ENCODE measurements at places on chromosomes 2 and 18. TPM values are rescaled to one million over a fixed set of nuclear protein-coding genes. Genes with fewer than 3 reads are reported as not detected.
A peak's percentile ranks its signal among the peaks of the same experiment; 100 is the strongest.

MAPRE3 gene
- total RNA-seq = 1.8 TPM

GRCh38 chr2:149715894-149716293 lies 128.3 kb upstream of the MMADHC start:
- DNase-seq = no peak

DNA sequence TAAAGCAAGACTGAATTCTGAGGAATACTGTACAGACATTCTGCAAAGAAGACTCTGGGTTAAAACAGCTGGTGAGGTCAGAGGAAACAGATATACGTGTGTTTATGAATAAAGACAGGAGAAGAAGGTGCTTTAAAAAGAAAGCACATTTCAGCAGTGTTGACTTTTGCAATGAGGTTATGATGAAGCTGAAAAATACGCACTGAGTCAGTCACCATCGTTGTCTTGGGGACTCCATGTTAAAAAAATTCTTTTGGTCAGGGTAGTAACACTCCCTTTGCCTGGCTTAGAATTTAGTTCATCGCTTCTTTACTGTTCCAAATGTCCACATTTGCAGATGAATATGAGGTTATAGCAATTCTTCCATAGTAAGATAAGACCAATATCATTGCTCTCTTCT lies 1049.0 kb downstream of the TSN start:
- no peak for DNase-seq

CDH20 gene
- not detected for total RNA-seq

- DNase-seq = no peak
Observed at GRCh38 chr18:73264562-73264921, 396.8 kb upstream of the NETO1 start.

GMPPA gene
- 93.0 TPM for total RNA-seq

DNA sequence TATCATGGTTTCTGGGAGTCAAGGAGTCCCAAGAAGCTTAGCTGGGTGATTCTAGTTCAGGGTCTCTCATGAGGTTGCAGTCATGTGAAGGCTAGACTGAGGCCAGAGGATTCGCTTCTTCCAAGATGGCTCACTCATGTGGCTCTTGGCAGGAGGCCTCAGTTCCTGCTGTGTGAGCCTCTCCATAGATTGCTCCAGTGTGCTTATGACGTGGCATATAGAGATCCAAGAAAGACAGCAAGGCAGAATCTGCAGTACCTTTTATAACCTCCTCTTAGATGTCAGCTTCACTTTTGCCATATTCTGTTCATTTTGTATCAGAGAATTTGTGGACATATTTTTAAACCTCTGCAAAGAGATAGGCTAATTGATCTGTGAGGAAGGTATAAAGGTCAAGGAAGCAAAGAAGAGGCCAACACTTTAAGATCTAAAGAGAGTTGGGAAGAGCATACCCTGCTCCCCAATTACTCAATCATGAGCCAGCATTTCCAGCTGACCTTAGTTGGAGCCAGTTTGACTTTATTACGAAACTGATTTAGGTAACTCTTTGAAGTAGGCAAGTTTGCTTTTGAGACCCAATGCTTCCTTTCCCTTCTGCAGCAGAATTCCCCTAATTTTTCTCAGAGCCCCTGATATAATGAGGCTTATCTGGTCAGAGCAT lies 134.7 kb downstream of the EML6 start:
- DNase-seq = peak; percentile 58

GRCh38 chr2:68292108-68292710 lies 27.5 kb downstream of the CNRIP1 start:
- peak; percentile 37 for DNase-seq

DNA sequence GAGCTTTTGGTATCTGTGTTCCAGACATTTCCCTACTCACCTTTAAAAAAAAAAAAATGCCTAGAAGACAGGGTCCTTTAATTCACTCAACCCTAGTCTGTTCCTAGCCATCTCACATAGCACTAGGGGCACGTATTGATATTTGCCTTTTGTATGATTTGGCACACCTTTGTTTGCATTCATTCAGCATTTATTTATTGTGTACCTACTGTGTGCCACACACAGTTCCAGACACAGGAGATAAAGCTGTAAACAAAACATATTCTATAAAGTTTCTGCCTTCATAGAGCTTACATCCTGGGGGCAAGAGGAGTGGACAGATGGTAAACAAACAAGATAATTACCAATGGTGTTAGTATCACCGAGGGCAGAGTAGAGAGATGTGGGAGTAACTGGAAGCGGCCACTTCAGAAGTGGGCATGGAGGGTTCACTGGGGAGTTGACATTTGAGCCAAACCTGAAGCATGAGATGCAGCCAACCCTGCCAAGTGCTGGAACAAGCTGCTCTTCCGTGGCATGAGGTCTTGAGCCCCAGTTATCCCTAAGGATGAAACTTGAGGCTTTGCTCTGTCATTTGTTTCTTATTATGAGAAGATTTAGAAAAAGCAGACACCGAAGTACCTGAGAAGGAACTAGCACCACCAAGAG lies 18.2 kb downstream of the MAPRE2 start:
- DNase-seq = no peak

GRCh38 chr2:239820836-239821693 lies 204.1 kb downstream of the NDUFA10 start:
- no peak for DNase-seq

COL3A1 gene
- total RNA-seq = 408 TPM

CTNNA2 gene
- not detected for total RNA-seq

- DNase-seq = no peak
Observed at GRCh38 chr2:27690052-27690451, 26.4 kb downstream of the SLC4A1AP start.

GRCh38 chr2:189751080-189751658 lies 11.4 kb downstream of the OSGEPL1 start:
- DNase-seq = peak; percentile 25

GYPC gene
- 53.6 TPM for total RNA-seq

DNA sequence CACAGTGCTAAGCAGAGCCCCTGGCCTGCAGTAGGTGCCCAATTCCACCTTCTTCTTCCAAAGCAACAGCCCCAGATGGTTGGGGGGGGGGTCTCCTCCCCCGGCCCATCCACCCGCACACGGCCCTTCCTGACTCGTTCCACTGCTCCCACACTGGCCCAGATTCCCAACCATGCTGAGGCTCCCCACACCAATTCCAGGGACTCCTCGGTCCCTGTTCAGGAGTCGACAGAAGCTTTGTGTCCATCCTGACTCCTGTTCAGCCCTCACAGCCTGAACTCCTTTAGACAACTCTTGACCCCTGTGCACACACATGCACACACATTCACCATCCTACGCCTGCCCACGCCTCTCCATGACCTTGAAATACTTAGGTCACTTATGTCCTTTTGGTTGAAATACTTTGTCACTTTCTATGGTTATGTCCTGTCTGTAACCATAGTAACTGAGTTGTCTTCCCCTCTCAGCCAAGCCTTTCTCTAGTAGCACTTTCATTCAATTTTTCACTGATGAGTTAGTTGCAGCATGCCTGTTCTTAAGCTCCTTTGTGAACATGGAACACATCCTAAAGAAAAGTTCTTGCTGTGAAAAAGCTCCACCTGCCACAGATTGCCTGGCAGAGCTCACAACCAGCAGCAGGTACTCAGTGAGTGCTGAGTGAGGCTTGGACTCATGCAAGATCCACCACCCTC lies 225.8 kb downstream of the SEPTIN10 start:
- DNase-seq = no peak

GRCh38 chr18:37680911-37681310 lies 115.3 kb upstream of the CELF4 start:
- DNase-seq = no peak

- peak; percentile 5 for DNase-seq
Observed at GRCh38 chr18:37484983-37485834, 80.4 kb downstream of the CELF4 start.

IGFBP5 gene
- 392 TPM for total RNA-seq

- DNase-seq = no peak
Observed at GRCh38 chr2:239266434-239266766, 134.4 kb downstream of the HDAC4 start.

PROKR1 gene
- not detected for total RNA-seq

GRCh38 chr18:38642711-38643110 lies 1077.1 kb upstream of the CELF4 start:
- no peak for DNase-seq

GRCh38 chr18:8499810-8500675 lies 109.2 kb upstream of the RAB12 start:
- DNase-seq = no peak

DNA sequence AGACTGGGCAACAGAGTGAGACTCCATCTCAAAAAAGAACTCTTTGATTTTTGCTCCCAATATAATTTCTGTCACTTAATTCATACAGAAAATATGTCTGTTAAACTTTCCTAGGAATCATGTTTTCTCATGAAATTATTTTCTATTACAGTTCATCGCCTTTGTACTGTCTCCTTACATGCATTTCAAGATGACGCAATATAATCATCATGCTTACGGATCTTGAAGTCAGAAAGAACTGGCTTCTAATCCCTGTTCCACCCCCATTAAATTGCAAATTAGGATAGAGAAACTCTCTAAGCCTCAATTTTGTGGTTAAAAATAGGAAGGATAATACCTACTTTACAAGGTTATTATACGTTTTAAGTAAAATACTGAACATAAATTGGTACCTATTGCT lies 467.6 kb upstream of the SMIM21 start:
- DNase-seq = no peak

- DNase-seq = peak; percentile 78
Observed at GRCh38 chr2:202375033-202375608, 1.0 kb upstream of the BMPR2 start.

GRCh38 chr2:127612111-127612822 lies 33.7 kb upstream of the GPR17 start:
- DNase-seq = no peak

PLEK gene
- under 0.01 TPM for total RNA-seq

- no peak for DNase-seq
Observed at GRCh38 chr2:96159084-96159830, 14.0 kb upstream of the DUSP2 start.

DNA sequence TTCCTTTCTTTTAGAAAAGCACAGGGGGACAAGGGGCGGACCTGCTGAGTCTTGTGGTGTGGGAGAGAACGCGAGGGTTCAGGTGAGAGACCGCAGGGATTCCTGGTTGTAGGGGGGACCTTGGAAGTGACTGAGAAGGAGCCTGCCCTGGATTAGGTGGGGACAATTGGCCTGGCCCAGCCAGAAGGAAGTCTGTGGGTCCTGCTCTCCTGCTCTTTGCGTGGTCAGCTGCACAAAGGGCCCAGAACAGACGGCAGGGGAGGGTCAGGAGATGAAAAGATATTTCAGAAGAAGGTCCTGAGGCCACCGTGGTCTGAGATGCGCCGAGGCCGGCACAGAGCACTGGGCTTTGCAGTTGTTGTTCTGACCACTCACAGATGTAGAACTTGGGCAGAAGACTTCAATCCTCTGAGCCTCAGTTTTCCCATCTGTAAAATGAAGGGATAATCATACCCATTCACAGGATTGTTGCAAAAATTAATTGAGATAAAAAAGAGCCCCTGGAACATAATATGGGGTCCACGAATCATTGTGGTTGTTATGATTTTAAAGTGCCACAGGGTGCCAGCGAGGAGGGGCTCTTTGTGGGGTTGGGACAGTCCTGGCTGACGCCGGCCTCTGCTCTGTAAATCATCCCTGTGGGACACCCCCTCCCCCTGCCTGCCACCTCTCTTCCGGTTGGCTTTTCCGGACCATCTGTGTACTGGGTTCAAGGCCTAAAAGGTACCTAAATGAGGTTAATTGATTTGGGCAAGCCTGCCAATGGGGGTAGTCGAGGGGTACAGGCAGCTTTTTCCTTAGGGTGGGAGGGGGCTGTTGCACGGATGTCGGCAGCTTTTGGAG lies 1.8 kb downstream of the LPIN1 start:
- no peak for DNase-seq

GRCh38 chr18:8979258-8979988 lies 123.1 kb upstream of the NDUFV2 start:
- no peak for DNase-seq

DNA sequence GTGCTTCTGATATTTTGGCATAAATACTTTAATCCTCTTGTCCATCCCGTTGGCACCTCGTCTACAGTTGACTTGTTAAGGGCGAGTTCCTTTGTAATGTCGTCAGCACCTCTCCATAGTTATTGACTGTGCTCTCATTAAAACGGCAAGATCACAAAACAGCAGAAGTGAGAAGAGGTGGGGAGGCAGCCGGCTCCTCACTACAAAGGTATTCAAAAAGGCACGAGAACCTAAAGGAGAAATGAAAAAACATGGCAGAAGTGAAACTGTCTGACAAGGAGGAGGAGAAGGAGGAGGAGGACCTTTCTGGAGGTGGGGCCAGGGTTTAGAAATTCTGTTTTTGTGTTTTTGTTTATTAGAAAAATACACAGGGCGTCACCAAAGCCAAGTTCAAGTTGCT lies 235.6 kb downstream of the BCL11A start:
- DNase-seq = no peak

DOCK10 gene
- total RNA-seq = 63.6 TPM

DNA sequence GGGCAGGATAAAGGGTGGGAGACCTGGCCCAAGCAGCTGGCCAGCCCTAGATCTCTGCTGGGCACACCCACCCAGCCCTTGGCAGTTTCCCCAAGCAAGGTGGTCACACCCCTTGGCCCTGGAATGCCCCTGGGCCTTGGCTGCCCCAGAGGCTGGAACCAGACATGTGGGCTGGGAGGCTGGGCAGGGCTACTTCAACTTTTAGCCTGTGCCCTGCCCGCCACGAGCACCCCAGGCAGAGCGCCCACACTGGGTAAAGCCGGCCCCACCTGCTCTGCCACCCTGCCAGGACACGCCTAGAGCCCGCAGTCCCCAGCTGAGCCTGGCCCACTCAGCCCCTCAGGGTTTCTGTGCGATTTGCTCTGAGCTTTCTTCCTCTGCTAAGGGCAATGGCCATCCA lies 119.7 kb upstream of the SMAD2 start:
- no peak for DNase-seq

GRCh38 chr2:207694811-207695281 lies 16.6 kb upstream of the CCNYL1 start:
- peak; percentile 41 for DNase-seq

GRCh38 chr18:44579745-44580144 lies 100.9 kb upstream of the SETBP1 start:
- DNase-seq = no peak

DNA sequence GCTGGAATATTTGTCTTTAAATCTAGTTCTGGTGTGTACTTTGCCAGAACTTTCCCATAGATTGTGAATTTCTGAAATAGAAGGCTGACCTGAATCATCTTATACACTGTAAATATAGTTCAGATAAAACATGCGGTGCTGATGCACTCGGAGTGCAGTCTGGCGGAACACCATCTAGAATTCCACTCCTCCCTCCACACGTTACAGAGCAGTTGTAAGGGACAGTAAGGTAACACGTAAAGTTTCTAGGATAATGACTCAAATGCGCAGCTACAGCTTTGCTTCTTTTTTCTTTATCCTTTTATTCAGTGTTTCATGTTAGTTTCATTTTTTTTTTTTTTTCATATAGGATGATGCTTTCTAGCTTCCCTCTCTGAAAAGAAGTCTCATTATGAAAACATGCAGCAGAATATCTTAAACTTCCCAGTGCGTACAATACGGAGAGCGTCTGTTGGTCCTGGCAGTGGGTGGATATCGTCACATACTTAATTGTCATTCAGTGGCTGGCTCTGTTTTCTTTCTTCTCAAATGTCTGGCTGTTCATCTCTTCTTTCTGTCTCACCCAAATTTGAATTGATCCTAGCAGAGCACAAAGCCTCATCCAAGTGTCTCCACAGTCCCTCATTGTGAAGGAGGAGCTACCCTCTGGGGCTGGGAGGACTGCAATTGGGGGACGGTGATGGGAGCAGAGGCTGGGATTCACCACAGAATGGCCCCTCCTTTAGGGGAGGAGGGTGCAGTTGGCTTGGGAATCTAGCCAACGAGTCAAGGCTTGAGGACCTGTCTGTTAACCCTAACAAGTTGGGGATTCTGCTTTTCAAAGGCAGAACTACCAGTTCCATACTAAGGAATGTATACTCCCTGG lies 138.8 kb downstream of the MYT1L start:
- DNase-seq = no peak

Data from IMR-90 (cell line).